ENCODE measurements at places on chromosomes 6 and 20. TPM values are rescaled to one million over a fixed set of nuclear protein-coding genes. Genes with fewer than 3 reads are reported as not detected.

DNA sequence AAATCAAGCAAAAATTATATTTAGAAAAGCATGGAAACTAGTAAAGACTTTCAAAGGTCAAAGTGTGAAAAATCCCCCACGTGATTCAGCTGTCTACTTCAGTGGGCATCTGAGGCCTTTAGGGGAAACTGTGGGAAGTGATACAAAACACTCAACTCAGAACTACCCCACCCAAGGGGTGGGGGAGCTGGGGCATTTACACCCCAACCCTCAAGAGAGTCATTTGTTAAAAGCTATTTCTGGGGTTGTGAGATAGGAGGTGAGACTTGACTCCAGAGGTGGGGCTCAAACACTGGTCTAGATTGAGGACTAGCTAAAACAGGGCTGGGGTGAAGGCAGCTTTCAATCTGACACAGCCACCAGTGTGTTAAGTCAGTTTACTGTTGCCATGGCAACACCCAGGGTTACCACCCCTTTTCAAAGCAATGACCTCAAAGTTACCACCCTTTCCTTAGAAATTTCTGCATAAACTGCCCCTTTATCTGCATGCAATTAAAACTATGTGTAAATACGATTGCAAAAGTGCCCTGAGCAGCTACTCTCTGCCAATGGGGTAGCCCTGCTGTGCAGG, 9.9 kb upstream of the GTSF1L start:
- DNase-seq, result no peak

- DNase-seq, result no peak
These were observed 537.4 kb upstream of the BTBD3 start for GRCh38 chr20:11380283-11380682.

- DNase-seq, result no peak
These were observed 29.7 kb upstream of the RFPL4B start for GRCh38 chr6:112317461-112317860.

GRCh38 chr6:53623497-53623896, 42.1 kb downstream of the KLHL31 start:
- no peak for DNase-seq

GRCh38 chr6:15309611-15310283, 63.9 kb downstream of the JARID2 start:
- DNase-seq, result no peak

DNA sequence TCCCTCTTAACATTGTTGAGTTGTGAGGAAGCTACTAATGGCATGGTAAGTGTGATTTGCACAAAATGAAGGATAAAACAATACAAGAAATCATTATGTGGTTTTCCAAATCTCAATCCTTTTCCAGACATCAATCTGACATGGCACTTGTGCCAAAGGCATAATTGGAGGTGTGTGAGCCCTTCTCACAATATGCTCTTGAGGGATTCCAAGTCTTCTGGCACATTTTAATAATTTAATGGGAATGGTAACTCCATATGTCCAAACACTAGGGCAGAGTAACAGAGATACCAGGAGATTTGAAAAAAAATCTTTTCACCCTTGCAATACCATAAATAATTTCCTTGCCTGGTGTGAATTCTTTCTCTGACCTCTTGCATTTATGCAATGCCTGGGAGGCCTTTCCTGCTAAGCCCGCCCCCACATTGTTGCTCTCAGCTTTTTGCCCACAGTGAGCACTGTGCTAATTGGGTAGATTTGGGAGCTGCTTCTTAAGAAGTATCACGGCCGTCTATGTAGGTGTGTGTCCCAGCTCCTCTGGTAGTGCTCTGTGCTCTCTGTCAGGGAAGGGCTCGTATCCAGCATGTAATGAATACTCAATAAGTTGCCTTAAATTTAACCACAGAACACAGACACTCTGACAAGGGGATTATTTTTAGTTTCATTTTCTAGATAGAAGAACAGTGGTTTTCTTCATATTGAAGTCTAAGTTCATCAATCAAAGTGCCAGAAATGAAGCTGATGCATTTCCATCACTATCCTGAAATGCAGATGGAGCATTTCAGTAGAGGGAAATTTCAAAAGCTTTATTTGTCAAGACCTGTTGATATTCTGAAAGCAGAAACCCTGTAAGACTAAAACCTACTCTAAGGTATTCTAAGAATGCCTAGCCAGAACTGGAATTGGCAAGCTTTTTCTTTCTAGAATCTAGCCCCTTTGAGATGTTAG, 54.4 kb upstream of the CEP85L start:
- no peak for DNase-seq

The ELOVL4 gene
- total RNA-seq, result 3.3 TPM

The TMEM244 gene
- total RNA-seq, result not detected

The NMBR gene
- total RNA-seq, result not detected

The NCOA5 gene
- total RNA-seq, result 23.7 TPM

All from aorta (tissue), 5 donors.